Fibroblast of villous mesenchyme (primary cell): ENCODE measurements at places on chromosomes 6 and 20. TPM values are rescaled to one million over a fixed set of nuclear protein-coding genes. Genes with fewer than 3 reads are reported as not detected.

The KIF25 gene
- total RNA-seq = under 0.01 TPM in 1 of 2 replicates, not detected in the other

The MLN gene
- total RNA-seq = not detected in 2 replicates

The MCM3 gene
- 38.0 and 49.7 TPM in 2 replicates for total RNA-seq

The MYLK2 gene
- under 0.01 and 0.32 TPM in 2 replicates for total RNA-seq

The DAAM2 gene
- total RNA-seq = 13.8 and 16.1 TPM in 2 replicates

The XKR7 gene
- total RNA-seq = not detected in 2 replicates

The LY6G6F gene
- total RNA-seq = not detected in 2 replicates

The THEMIS gene
- under 0.01 TPM in 1 of 2 replicates, not detected in the other for total RNA-seq

The FAM217A gene
- not detected in 2 replicates for total RNA-seq

- DNase-seq = no peak
These were observed 99.0 kb upstream of the IYD start for GRCh38 chr6:150269857-150270223.

DNA sequence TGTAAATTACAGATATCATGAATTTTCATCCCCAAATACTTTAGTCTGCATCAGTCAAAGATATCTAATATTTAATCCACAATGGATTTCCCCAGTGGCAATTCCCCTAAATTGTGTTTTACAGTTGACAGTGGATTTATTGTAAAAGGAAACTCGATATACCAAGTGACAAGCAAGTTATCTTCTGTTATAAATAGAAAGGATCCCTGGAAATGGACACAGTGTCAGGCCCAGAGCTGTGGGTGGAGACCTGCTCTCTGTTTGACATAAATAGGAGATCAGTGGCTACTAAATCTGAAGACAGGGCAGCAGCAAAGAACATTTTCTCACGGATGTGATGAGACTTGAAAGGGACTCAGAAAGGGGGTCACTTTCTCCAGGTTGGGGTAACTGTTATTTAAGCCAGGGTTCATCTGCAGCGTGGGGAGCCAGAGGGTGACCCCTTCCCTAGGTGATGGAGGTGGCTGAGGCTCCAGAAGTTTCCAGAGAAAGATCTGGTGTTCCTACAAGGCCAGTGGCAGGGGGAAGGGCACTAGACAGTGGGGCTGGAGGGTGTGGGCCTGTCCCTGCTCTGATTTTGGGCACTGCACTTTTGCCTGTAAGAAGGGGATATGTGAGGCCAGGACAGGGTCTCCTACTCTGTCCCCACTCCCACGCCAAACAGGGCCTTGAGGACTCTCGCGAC, 12.3 kb upstream of the FAM110A start:
- DNase-seq = no peak

GRCh38 chr6:37657112-37657886, 40.4 kb downstream of the MDGA1 start:
- no peak for DNase-seq

- DNase-seq = no peak
These were observed 150.7 kb upstream of the SGK1 start for GRCh38 chr6:134468633-134469032.

DNA sequence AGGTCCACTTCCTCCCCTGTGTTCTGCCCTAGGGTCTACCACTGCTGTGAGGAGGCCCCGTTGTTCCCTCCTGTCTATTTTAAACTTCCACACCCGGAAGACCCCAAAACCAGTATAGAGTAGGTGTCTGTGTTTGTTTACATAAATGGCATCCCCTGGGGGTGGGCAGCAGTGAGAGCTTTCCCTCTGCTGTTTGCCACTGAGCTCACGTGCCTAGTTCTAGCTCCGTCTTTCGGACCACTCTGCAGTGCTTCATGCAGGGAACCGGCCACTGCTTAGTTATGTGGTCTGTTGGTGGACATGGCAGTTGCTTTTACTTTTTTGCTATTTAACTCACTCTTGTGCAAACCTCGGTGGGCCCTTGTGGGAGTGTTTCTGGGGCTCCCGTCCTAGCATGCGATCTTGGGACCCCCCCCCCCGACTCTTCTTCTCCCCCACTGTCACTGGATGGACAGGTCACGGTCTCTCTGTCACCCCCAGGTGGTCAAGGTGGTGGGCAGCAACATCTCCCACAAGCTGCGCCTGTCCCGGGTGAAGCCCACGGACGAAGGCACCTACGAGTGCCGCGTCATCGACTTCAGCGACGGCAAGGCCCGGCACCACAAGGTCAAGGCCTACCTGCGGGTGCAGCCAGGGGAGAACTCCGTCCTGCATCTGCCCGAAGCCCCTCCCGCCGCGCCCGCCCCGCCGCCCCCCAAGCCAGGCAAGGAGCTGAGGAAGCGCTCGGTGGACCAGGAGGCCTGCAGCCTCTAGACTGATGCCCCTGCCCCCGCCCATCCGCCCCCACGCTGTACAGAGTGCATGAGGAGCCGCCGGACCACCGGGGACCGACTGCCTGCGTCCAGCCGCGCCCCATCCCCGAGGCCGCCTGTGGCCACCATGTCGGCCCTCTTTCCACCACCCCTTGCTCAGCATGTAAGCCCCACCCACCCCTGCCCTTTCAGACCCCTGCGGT, 40.9 kb downstream of the VSTM2L start:
- no peak for DNase-seq

- DNase-seq = no peak
These were observed 651 bp upstream of the SAMHD1 start for GRCh38 chr20:36951979-36952738.

GRCh38 chr20:45975686-45976085, 3.7 kb upstream of the ZNF335 start:
- no peak for DNase-seq

GRCh38 chr6:43887906-43888683, 118.1 kb downstream of the VEGFA start:
- no peak for DNase-seq

DNA sequence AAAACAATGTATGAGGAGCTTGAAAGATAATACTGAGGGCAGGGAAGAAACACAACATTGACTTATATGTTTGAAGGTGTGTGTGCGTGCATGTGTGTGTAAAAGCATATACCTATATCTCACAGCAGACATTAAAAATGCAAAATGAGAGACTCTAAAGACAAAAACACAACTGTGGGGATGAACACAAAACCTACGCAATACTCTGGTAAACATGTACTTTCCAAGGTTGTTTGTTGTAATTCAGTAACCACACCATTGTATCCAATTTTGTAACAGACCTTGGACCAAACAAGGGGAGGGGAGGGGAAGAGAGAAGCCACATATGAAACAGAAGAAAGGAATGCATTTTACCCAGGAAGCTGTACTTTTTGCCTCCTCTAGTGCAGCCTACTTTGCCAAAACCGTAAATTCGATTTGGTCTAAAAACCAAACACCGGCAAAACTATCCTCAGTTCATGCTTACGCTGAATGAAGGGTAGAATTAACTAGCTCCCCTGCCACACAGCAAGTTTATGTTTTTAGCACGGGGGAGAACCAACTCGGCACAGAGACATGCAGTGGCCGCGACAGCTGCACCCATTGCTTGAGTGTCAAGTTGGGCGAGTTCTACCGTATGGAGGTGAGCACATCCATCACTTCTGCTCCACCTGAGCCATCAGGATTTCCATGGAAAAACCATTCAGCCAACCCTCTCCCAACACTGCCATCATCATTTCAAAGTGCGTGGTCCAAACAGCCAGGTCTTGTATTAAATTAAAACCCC, 50.0 kb downstream of the CNKSR3 start:
- DNase-seq = peak; percentile 87

DNA sequence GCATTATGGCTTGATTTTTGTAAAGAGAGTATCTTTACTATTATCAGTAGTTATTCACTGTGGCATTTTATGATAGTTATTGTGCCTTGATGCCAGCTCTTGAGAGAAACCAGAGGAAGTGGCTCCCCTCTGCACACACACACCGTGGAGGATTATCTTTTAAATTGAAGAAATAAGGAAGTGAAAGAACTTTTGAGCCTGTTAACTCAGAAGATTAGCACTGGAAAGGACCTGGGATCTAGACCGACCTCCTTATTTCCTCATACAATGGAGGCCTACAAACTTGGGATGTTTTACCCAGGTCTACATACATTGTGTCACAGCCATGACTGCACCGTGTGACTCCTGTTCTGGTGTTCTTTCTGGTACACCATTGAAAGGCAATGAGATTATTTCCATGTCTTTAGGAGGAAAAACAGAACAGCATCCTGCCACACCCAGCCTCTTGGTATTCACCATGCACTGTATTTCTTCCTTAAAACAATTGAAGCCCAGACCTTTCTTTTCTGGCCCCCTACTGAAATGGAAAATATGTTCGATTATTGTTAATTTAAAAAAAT, 40.6 kb downstream of the HECA start:
- no peak for DNase-seq

GRCh38 chr6:93282521-93283031, 136.8 kb downstream of the EPHA7 start:
- DNase-seq = no peak

DNA sequence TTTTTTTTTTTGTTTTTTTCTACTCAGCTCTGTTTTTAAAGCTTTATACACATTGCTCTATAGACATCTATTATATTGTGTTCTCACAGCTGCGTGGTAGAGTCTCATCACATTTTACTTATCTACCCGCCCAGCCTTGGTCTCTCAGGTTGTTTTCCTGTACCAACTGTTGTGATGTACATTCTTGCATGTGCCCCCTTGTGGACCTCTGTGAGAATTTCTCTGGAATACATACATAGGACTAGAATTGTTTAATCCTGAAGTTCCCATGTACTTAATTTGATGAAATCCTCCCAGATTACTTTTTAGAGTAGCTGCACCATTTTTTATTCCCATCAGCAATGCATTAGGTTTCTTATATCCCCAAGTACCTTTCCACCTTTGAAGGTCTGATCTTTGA, 40.4 kb upstream of the TINAG start:
- peak; percentile 57 for DNase-seq

GRCh38 chr6:84853901-84854300, 89.5 kb upstream of the TBX18 start:
- peak; percentile 3 for DNase-seq

- no peak for DNase-seq
These were observed 50.9 kb downstream of the FAM217A start for GRCh38 chr6:4028051-4028450.

- DNase-seq = no peak
These were observed 109.3 kb downstream of the DNAH8 start for GRCh38 chr6:38824243-38824894.

GRCh38 chr6:83511266-83511665, 1.1 kb upstream of the PRSS35 start:
- no peak for DNase-seq

DNA sequence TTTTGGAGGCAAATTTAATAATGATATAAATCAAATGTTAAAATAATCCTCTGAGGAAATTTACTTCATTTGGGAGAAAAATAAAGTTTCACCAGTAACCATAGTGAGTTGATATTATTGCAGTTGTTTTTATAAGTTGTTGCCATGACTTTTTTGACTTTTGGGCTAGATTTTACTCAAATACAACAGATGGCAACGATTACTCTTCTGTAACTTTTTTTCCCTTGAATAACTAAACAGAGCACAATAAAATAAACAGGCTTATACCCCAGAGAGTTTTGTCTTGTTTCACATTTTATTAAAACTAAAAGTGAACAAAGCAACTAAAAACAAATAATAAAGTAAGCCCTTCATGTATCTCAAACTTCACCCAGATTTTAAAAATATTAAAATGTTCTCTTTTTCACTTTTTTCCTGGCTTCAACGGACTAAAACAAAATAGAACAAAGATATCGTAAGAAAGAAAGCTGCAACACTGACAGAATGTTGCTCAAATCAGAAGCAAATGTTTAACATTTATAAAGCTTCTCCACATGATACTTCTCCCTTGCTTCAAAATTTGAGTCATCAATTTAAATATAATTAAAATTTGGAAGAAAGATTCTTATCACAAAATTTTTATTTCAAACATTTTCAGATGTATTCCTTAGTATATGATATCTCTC, 42.5 kb upstream of the BMP5 start:
- no peak for DNase-seq

GRCh38 chr6:40456390-40457013, 130.7 kb downstream of the LRFN2 start:
- DNase-seq = no peak

GRCh38 chr6:1617466-1618310, 8.0 kb downstream of the FOXC1 start:
- no peak for DNase-seq

GRCh38 chr20:57425150-57426013, 34.2 kb downstream of the RBM38 start:
- no peak for DNase-seq

DNA sequence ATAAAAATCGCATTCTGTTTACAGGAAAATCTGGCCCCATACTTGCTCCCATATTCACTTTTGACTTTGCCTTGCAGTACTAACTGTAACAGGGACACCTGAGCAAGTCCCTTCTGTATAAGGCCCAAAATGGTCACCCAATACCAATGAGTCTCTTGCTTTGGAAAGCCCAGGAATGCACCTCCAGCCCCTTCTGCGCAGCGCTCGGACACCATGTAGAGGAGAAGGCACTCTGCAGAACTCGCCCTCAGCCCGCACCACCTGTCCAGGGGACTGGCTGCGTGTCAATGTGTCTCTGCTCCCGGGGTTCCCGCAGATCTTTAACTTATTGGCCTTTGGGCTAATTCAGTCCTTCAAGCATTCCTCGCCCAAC, 746 bp upstream of the PRND start:
- DNase-seq = no peak

DNA sequence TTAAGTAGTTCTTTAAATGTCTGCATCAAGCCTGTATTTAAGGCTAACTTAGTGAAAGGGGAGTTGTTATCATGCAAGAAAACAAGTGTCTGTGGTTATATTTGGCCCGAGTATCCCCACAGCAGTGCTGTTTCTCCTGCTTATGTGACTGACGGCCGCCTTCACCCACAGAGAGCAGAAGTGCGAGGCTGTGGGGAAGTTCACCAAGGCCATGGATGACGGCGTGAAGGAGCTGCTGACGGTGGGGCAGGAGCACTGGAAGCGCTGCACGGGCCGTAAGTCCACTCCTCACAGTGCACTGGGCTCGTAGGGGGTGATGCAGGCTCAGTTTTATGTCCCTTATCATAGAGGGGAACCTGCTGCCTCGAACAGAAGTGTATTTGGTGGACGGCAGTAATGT, 53.2 kb upstream of the SYNJ2 start:
- no peak for DNase-seq

DNA sequence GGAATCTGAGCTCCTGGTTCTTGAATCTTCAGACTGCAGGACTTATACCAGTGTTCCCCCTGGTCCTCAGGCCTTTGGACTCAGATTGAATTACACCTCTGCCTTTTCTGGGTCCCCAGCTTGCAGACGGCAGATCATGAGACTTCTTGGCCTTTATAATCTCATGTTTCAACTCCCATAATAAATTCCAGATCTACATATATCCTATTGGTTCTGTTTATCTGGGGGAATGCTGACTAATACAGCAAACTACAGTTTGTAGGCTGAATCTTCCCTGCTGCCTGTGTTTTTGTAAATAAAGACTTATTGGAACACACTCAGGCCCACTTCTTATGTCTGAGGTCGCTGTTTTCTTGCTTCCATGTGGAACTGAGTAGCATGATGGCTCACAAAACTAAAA, 184.7 kb downstream of the HDGFL1 start:
- DNase-seq = peak; percentile 65
